ENCODE measurements at places on chromosomes 7 and 10. TPM values are rescaled to one million over a fixed set of nuclear protein-coding genes. Genes with fewer than 3 reads are reported as not detected.
A peak's percentile ranks its signal among the peaks of the same experiment; 100 is the strongest.

Gene NAPEPLD
- 8.5 TPM for total RNA-seq

GRCh38 chr10:124987788-124988187, 45.9 kb downstream of the ZRANB1 start:
- DNase-seq: no peak
- peaks cover 69% of the 10 kb centered on the region for H3K36me3 ChIP-seq
- no peaks in the 10 kb centered on the region for H3K27me3 ChIP-seq
- H3K4me3 ChIP-seq: no peak overlapping the region

DNA sequence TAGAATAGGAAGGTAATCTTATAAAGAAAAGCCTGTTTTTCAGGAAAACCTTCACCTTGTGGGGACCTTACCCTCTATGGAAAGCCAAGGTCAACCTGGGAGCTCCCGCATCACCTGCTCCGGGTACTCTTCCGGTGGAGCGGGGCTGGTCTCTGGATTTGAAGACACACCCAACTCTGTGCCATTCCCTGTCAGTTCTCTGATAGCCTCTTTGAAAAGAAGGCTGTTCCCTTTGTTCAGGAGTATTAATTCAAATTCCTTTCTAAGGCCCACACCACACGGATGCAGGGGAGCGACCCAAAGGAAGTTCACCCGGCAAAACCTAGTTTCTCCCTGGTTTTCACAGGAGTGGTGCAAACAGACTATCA, 10.7 kb downstream of the CTBP2 start:
- H3K27ac ChIP-seq: peak overlapping the region; percentile 98
- peaks cover 66% of the 10 kb centered on the region for H3K4me1 ChIP-seq
- no peak for DNase-seq
- H3K4me3 ChIP-seq: no peak overlapping the region

DNA sequence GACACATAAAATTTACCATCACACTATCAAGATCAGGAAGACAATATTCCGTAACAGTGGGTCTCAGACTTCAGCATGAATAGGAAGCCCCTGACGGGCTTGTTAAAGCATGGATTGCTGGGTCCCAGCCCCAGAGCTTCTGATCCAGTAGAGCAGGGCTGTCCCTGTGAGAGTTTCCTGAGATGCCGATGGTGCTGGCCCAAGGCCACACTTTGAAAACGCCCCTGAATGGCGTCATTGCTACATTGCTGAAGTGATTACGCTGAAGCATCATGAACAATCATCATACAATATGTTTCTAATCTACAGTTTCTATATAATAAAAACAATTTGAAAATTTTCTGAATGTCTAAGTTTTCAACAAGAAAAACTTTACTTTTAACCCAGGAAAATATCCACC, 38.0 kb upstream of the TMEM72 start:
- no peak overlapping the region for H3K4me3 ChIP-seq
- H3K27ac ChIP-seq: no peak overlapping the region
- H3K27me3 ChIP-seq: peaks cover 8% of the 10 kb centered on the region
- H3K4me1 ChIP-seq: no peaks in the 10 kb centered on the region
- no peak for DNase-seq

DNA sequence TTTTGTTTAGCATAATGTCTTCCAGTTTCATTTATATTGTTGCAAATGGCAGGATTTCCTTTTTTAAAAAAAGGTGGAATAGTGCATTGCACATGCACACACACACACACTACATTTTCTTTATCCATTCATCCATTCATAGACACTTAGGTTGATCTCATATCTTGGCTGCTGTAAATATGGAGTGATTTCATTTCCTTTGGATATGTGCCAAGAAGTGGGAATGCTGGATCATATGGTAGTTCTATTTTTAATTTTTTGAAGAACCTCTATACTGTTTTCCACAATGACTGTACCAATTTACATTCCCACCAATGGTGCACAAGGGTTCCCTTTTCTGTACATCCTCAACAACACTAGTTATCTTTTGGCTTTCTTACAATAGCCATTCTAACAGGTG, 68.9 kb downstream of the EBLN1 start:
- DNase-seq: no peak
- no peak overlapping the region for H3K27ac ChIP-seq
- no peaks in the 10 kb centered on the region for H3K4me1 ChIP-seq
- no peaks in the 10 kb centered on the region for H3K27me3 ChIP-seq
- H3K4me3 ChIP-seq: no peak overlapping the region
- no peaks in the 10 kb centered on the region for H3K36me3 ChIP-seq

DNA sequence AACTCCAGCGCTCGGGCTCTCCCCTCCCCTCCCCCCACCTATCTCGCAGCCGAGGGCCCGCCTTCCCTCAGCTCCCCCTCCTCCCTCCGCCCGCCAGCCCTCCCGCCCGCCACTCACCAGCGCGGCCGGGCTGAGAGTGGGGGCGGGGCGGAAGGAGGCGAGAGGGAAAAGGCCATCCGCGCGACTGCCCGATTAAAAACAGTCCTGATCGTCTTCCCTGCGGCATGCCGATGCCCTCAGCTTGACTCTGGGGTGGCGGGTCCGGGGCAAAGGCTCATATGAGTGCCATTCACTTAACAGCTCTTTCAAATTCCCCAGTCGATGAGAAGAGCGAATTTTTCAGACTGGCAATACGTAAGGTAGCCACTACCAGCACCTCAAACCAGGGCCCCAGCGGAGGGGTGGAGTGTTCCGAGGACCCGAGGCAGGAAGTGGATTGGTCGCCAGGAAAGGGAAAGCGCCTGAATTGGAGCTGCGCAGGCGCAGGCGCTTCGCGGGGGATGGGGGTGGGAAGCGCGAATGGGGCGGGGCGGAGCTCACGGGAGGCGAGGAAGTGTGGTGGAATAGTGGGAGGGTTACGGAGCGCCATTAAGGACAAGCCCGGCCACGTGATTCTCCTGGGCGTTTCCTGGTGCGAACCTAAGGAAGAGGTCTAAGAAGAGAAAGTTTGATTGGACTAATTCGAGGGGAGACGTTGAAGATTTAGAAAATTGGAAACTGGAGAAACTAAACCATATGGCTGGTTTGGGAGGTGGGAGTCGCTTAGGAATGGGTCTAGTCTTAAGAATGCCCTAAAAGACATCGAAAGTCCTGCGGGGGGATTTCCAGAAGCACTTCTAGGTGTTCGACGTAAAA, at the start of gene UPF2:
UPF2 (minus strand) TSS at position 13 of the 855 bp plus-strand sequence. CDS start 7,386 bp downstream, outside the sequence.
- H3K4me1 ChIP-seq: peaks cover 14% of the 10 kb centered on the region
- no peaks in the 10 kb centered on the region for H3K36me3 ChIP-seq
- peak within 1 kb of the TSS; percentile 99 for H3K27ac ChIP-seq
- peak; percentile 97 for DNase-seq
- H3K4me3 ChIP-seq: peak within 1 kb of the TSS; percentile 99

- DNase-seq: peak; percentile 41
- H3K4me1 ChIP-seq: no peaks in the 10 kb centered on the region
- H3K27ac ChIP-seq: no peak overlapping the region
- no peak overlapping the region for H3K4me3 ChIP-seq
- no peaks in the 10 kb centered on the region for H3K36me3 ChIP-seq
Measured at GRCh38 chr7:23915236-23915635, 205.2 kb downstream of the STK31 start.

GRCh38 chr7:89312551-89312950, 517.0 kb upstream of the TEX47 start:
- H3K4me1 ChIP-seq: no peaks in the 10 kb centered on the region
- H3K27me3 ChIP-seq: no peaks in the 10 kb centered on the region
- DNase-seq: no peak
- no peak overlapping the region for H3K4me3 ChIP-seq
